ENCODE measurements at places on chromosomes 11 and 22.

- H3K36me3 ChIP-seq: no peaks in the 10 kb centered on the region
- peaks cover 4% of the 10 kb centered on the region for H3K27me3 ChIP-seq
- DNase-seq: no peak
Observed at GRCh38 chr11:93238956-93239355, 41.2 kb upstream of the SLC36A4 start.

- H3K4me3 ChIP-seq: no peak overlapping the region
- no peaks in the 10 kb centered on the region for H3K27me3 ChIP-seq
- H3K27ac ChIP-seq: no peak overlapping the region
Observed at GRCh38 chr11:30110691-30111090, 93.9 kb upstream of the KCNA4 start.

- H3K4me3 ChIP-seq: no peak overlapping the region
- no peaks in the 10 kb centered on the region for H3K4me1 ChIP-seq
- H3K27me3 ChIP-seq: no peaks in the 10 kb centered on the region
- no peaks in the 10 kb centered on the region for H3K36me3 ChIP-seq
- DNase-seq: no peak
Observed at GRCh38 chr22:47460861-47461260, 698.4 kb downstream of the TBC1D22A start.

DNA sequence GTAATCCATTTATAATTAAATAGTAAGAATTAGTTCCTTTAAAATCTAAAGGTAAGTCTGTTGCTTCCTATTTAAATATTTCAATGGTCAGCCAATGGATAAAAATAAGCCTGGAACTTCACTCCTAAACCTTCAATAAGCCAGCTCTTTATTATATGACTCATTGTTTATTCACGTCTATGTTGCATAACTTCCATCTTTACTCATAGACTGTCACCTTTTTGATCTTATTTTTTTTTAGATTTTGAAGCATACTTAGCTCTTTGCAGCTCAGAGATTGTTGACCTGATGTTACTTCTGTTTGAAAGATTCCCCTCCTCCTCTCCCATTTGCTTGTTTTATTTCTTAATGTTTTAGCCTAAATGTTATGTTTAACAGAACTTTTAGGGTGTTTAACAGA is 1571.2 kb upstream of the RAG2 start:
- no peak overlapping the region for H3K4me3 ChIP-seq
- no peaks in the 10 kb centered on the region for H3K27me3 ChIP-seq
- no peak for DNase-seq
- H3K36me3 ChIP-seq: no peaks in the 10 kb centered on the region
- no peaks in the 10 kb centered on the region for H3K4me1 ChIP-seq

DNA sequence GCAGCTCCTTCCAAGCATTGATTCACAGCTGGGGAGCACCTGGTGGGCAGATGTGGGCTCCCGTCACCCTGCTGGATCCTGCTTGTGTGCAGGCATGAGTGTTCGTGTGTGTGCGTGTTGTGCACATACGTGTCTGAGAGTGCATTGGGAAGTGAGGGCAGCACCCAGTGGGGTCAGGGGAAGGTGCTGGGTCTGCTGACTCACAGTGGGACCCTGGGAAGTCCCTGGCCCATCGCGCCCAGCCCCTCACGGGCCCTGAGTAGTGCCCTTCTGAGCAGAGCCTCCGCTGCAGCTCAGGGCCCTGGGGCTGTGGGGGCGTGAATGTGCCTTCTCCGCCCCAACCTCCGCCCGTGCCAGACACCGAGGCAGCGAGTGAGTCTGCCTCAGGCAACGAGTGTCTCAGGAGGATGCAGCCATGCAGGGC is 36.8 kb downstream of the WNT11 start:
- H3K36me3 ChIP-seq: no peaks in the 10 kb centered on the region
- DNase-seq: no peak
- H3K27ac ChIP-seq: no peak overlapping the region
- no peaks in the 10 kb centered on the region for H3K27me3 ChIP-seq

- H3K27me3 ChIP-seq: no peaks in the 10 kb centered on the region
- no peak overlapping the region for H3K4me3 ChIP-seq
- no peaks in the 10 kb centered on the region for H3K36me3 ChIP-seq
Observed at GRCh38 chr11:27329867-27330632, 33.0 kb downstream of the CCDC34 start.

DNA sequence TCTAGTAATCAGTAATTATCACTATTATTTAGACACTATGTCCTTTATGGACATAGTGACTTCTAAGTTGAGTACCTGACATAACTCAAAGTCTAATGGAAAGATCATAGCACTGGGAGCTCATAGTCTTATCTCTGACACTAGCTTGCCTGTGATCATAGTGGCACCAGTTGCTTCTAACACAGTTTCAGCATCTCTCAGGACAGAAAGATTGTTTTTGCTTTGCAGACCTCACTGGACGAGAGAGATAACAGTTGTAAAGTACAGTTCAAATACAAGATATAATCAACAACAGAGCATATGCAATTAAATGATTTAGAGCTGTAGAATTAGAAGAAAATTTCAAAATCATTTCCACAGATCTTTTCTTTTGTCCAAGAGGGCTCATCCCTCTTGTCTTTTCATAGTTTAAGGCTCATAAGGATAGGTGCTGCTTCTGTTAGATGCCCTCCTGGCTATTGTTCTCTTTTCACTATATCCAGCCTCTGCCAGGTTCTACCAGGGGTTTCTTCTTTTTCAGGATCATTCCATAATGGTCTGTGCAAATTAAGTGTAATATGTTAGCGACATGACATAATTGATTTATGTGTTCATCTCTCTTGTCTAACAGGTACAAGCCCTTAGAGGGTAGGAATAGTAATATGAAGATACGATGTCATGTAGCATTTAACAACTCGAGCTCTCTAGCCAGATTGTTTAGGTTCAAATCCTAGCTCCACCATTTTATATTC is 1175.4 kb upstream of the TENM4 start:
- H3K4me1 ChIP-seq: no peaks in the 10 kb centered on the region
- no peaks in the 10 kb centered on the region for H3K27me3 ChIP-seq
- no peak overlapping the region for H3K4me3 ChIP-seq
- no peak overlapping the region for H3K27ac ChIP-seq
- DNase-seq: no peak
- H3K36me3 ChIP-seq: no peaks in the 10 kb centered on the region

GRCh38 chr11:46339816-46340215 is 7.4 kb upstream of the DGKZ start:
- no peak overlapping the region for H3K4me3 ChIP-seq
- H3K36me3 ChIP-seq: no peaks in the 10 kb centered on the region
- peaks cover 2% of the 10 kb centered on the region for H3K4me1 ChIP-seq
- no peaks in the 10 kb centered on the region for H3K27me3 ChIP-seq

DNA sequence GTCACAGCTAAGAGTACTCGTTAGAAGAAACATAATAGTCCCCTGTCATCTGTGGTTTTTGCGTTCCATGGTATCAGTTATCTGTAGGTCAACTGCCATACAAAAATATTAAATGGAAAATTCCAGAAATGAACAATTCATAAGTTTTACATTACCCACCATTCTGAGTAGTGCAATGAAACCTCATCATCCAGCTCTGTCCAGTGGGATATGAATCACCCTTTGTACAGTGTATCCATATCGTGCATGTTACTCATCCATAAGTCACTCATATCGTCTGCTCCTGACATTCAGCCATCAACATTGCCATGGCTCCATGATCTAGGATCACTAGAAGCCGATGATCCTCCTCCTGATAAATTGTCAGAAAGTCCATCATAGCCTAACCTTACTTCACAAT is 174.9 kb upstream of the C11orf87 start:
- H3K4me1 ChIP-seq: no peaks in the 10 kb centered on the region
- no peak overlapping the region for H3K4me3 ChIP-seq
- H3K36me3 ChIP-seq: no peaks in the 10 kb centered on the region
- no peak overlapping the region for H3K27ac ChIP-seq

- H3K4me1 ChIP-seq: peaks cover 66% of the 10 kb centered on the region
- peaks cover 65% of the 10 kb centered on the region for H3K36me3 ChIP-seq
- peak overlapping the region; percentile 22 for H3K27ac ChIP-seq
- peak; percentile 27 for DNase-seq
- H3K4me3 ChIP-seq: no peak overlapping the region
Observed at GRCh38 chr11:65130631-65131416, 3.5 kb downstream of the SYVN1 start.

- H3K27ac ChIP-seq: no peak overlapping the region
- DNase-seq: no peak
- H3K4me1 ChIP-seq: no peaks in the 10 kb centered on the region
- H3K27me3 ChIP-seq: no peaks in the 10 kb centered on the region
- no peaks in the 10 kb centered on the region for H3K36me3 ChIP-seq
Observed at GRCh38 chr11:99424313-99425084, 403.8 kb downstream of the CNTN5 start.

DNA sequence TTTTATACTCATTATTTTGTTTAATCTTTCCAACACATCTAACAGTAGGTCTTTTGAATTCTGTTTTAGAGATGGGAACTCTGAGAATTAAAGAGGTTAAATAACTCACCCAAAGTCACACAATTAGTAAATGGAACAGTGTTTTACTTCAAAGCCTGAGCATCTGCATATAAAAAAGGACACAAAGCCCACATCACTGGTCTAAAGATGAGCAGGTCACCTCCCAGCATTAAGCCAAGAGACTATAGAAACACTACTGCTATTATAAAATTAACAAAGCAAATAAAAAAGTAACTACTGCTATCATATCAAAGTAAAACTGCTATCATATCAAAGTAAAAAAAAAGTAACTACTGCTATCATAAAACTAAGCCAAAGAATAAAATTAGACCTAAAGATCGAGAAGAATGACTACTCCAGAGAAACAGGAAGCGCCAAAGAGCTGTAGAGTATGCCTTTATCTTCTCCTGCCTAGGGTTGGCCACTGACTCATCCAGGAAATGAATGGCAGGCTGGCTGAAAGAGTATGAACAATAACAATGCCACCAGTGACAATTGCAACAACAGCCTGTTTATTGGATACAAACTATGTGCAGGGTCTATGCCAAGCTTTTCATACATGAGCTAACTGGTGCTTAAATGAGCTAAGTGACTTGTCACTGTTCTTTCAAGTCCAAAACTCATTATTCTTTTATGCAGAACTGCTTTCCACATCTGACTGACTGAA is 1153.0 kb upstream of the TENM4 start:
- H3K4me1 ChIP-seq: no peaks in the 10 kb centered on the region
- H3K27ac ChIP-seq: no peak overlapping the region
- no peaks in the 10 kb centered on the region for H3K27me3 ChIP-seq
- H3K36me3 ChIP-seq: no peaks in the 10 kb centered on the region
- H3K4me3 ChIP-seq: no peak overlapping the region

DNA sequence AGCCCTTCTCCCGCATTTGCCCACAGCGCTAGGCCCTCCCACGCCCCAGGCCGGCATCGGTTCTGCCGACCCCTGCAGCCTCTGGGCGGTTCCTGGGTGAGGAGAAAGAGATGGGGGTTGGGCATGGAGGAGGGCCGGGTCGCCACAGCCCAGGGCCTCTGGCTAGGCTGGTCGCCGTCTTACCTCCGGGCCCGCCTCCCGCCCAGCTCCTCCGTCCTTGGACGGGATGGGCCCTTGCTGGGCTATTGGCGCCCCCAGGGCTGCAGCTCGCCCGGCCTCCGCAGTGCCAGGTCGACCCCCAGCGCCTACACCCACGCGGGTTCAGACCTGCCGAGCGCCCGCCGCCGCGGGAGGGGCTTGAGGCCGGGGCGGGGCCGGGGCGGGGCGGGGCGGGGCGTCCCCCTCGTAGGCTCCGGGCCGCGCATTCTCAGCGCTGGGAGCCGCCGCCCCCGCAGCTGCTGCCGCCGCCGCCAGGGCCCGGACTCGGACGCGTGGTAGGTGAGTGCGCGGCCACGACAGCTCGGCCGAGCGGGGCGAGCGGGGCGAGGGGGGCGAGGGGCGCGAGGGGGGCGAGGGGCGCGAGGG is at the start of gene CD151:
CD151 (plus strand) TSS at position 424 of the 585 bp plus-strand sequence. CDS start 3,118 bp downstream, outside the sequence.
- H3K27ac ChIP-seq: no peak within 1 kb of the TSS
- peak within 1 kb of the TSS; percentile 31 for H3K4me3 ChIP-seq
- peaks cover 3% of the 10 kb centered on the region for H3K36me3 ChIP-seq
- H3K27me3 ChIP-seq: peaks cover 40% of the 10 kb centered on the region

GRCh38 chr11:63277345-63277943 is 34.0 kb upstream of the SLC22A25 start:
- H3K4me1 ChIP-seq: no peaks in the 10 kb centered on the region
- DNase-seq: no peak
- H3K36me3 ChIP-seq: no peaks in the 10 kb centered on the region
- no peak overlapping the region for H3K27ac ChIP-seq

DNA sequence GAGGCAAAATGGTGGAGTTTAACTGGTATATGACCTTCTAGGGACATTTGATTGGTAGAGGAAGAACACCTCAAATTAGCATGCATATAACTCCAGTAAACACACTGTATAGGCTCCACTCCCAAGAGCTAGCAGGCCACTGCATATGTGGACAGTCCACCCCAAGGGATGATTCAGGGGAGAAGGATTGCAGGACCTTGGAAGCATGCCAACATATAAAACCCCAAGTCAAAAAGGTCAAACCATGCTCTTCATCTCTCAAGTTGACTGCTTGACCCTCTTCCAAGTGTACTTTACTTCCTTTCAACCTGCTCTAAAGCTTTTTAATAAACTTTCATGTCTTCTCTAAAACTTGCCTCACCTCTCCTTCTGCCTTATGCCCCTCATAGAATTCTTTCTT is 459.9 kb upstream of the CCDC179 start:
- no peaks in the 10 kb centered on the region for H3K27me3 ChIP-seq
- no peak for DNase-seq
- no peak overlapping the region for H3K27ac ChIP-seq
- no peaks in the 10 kb centered on the region for H3K36me3 ChIP-seq
- H3K4me1 ChIP-seq: no peaks in the 10 kb centered on the region

DNA sequence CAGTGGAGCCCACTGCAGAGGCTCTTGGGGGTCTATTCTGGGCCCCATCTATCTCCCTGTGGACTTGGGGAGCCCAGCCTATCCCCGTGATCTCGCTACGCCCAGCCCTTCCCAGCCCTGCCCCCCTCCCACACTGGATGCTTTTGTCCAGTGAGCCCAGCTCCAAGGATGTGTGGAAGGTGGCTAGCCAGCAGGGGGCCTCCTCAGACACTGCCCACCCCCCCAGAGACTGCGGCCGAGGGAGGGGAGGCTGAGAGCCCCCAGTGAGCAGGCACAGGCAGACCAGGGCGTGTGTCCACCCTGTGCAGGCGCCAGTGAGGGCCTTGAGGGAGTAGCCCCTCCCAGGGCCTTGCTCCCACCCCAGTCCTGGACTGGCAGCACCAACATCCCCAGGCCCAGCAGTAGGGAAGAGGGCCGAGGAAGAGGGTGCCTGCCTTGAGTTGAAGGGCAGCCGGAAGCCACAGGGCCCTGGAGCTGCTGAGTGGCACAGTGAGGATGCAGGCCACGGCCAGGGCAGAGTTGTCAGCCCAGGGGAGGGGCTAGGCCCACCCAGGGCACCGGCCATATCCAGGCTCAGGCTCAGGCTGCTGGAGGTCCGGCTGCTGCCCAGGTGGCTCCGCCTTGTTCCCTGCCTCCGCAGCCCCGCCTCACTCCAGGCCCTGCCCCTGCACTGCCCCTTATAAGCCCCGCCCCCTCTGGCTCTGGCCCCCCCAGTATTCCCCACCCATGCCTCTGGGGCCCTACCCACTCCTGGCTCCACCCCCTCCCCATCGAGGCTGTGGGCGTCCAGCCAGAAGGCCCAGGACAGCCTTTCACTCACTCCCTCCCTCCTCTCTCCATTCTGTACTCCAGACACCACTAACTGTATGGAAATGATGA is 28.0 kb downstream of the MOB2 start:
- H3K4me1 ChIP-seq: no peaks in the 10 kb centered on the region
- H3K27ac ChIP-seq: no peak overlapping the region
- no peaks in the 10 kb centered on the region for H3K36me3 ChIP-seq
- DNase-seq: no peak

- no peak overlapping the region for H3K4me3 ChIP-seq
- H3K36me3 ChIP-seq: no peaks in the 10 kb centered on the region
- H3K27ac ChIP-seq: no peak overlapping the region
- no peaks in the 10 kb centered on the region for H3K27me3 ChIP-seq
- H3K4me1 ChIP-seq: no peaks in the 10 kb centered on the region
- no peak for DNase-seq
Observed at GRCh38 chr11:4480577-4481239, 1.7 kb upstream of the OR52K1 start.
